ENCODE measurements at places on chromosomes 5 and 9. TPM values are rescaled to one million over a fixed set of nuclear protein-coding genes. Genes with fewer than 3 reads are reported as not detected.
A peak's percentile ranks its signal among the peaks of the same experiment; 100 is the strongest.

Gene CDC25C
- not detected for total RNA-seq

DNA sequence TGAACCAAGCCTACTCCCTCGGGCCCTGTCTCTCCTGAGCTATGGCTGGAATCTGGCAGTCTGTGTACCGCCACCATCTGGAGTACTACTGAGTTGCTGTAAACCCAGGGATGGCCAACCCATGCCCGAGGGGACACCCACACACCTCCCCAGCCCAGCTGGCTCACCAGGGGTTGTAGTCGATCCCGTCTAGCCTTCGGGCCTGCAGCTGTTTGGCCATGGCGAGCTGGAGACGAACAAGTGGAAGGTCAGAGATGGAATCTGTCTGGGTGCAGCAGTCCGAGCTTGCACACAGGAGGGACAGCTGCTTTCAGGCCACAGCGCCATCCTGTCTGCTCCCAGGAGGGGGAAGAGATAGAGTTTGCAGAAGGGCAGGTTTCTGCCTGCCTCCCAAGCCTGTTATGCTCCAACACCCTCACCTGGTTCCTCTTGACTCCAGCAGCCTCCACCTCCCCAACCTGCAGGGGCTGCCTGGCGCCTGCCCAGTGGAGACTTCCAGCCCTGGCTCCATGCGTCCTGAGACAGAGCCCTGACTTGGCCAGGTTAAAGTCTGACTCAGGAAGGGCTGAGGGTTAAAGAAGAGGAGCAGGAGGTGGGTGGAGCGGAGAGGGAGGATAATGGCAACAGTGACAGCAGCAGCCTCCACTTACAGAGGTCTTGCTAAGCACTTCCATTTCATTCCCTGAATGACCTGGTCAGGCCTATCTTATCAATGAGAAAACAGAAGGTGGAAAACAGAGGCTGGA, 15.8 kb upstream of the SPOUT1 start:
- no peak for DNase-seq

Gene SPATA31C1
- not detected for total RNA-seq

GRCh38 chr5:177372034-177372896, 12.0 kb upstream of the SLC34A1 start:
- peak; percentile 42 for DNase-seq

Gene BSPRY
- total RNA-seq: not detected

Gene OBP2B
- total RNA-seq: not detected

- no peak for DNase-seq
These were observed 31.1 kb downstream of the MRPS27 start for GRCh38 chr5:72288924-72289323.

- DNase-seq: no peak
These were observed 23.9 kb upstream of the TERT start for GRCh38 chr5:1318659-1319251.

Gene SH3TC2
- total RNA-seq: not detected

DNA sequence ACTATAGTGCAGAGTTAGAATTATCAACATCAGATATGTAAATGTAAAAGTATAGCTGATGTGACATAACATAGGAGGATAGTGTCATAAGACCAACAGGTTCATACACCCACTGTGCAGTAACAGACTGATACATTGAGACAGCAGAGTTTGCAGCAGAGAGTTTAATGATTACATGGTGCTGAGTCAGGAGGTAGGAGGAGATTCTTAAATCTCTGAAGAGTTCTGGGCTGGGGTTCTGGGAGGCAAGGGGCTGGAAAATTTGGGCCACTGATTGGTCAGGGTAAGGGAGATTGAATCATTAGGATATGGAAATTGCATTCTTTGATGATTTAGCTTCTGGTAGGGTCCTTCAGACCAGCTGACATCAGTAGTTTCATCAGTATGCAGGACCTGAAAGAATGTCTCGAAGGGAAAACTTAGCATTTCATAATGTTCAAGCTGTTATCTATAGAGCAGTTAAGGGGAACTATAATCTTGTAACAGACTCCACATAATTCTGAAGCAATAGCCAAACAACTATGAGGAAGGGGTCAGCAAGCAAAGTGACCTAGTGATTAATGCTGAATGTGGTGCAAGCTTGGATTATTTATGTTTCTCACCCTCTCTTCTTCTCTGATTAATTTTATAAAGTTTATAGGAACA, 35.6 kb downstream of the CCL28 start:
- DNase-seq: no peak

Gene SLC46A2
- not detected for total RNA-seq

Gene GMCL2
- total RNA-seq: not detected

Gene SHC3
- total RNA-seq: not detected

GRCh38 chr5:179568721-179569120, 18.4 kb downstream of the RUFY1 start:
- DNase-seq: no peak

Data from CD4-positive, alpha-beta T cell (primary cell).